ENCODE measurements at places on chromosomes 6 and 20.

DNA sequence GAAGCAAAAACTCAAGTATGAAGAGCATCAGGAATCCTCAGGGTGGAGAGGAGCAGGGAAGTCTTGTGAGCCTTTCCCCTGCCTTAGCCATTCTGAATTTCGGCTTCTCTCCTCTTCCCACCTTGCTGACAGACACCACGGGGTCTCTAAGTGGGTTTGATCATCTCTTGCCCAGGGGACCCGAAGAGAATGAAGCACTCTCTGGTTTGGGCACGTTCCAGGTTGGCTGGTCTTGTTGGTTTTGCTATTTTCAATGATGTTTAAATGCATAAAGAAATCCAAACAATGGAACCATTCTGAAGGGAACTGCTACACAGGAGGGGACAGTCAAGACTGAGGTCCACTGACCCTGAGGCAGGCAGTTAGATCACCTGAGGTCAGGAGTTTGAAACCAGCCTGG lies 131.7 kb downstream of the PXDC1 start:
- DNase-seq, result no peak

DNA sequence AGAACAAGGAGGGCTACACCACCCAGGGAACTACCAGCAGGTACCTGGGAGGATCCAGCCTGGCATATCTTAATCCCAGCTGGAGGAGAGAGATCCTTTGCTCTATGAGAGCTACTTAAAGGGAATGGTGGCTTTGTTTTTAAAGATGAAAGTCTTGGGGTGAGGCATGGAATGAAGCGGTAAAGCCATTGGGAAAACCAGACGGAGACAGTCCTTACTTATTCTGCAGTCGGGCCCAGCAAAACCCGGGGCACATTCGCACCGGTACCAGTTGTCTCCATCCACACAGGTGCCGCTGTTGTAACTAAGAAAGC lies 30.3 kb downstream of the JAG1 start:
- no peak for DNase-seq

DNA sequence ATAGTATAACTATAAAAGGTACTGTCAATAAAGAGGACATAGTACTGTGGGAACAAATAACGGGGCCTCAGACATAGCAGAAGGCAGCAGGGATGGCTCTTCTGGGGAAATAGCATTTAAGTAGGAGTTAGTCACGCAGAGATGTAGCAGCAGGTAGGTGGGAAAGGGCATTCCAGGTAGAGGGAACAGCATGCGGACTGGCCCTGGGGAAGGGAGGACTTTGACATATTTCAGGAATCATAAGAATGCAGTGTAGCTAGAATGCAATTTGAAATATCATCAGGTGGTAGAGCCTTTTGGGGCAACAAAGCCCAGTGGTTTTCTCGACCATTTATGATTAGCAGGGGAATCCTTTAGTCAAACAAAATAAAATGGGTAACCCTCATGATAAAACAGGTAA lies 191.1 kb downstream of the SLC24A3 start:
- DNase-seq, result no peak

GRCh38 chr6:154868143-154868594 lies 126.9 kb upstream of the TIAM2 start:
- no peak for DNase-seq

GRCh38 chr20:46627234-46627633 lies 24.0 kb downstream of the SLC13A3 start:
- no peak for DNase-seq

All from activated CD8-positive, alpha-beta memory T cell treated with anti-CD3 and anti-CD28 coated beads, Interleukin-2, amount 50 U/mL, for 4 hours (primary cell).